ENCODE measurements at places on chromosomes 2 and 18.
A peak's percentile ranks its signal among the peaks of the same experiment; 100 is the strongest.

- DNase-seq = no peak
Observed at GRCh38 chr2:24509840-24510239, 18.8 kb downstream of the NCOA1 start.

- DNase-seq = peak; percentile 34
Observed at GRCh38 chr2:207734264-207734635, 22.8 kb downstream of the CCNYL1 start.

DNA sequence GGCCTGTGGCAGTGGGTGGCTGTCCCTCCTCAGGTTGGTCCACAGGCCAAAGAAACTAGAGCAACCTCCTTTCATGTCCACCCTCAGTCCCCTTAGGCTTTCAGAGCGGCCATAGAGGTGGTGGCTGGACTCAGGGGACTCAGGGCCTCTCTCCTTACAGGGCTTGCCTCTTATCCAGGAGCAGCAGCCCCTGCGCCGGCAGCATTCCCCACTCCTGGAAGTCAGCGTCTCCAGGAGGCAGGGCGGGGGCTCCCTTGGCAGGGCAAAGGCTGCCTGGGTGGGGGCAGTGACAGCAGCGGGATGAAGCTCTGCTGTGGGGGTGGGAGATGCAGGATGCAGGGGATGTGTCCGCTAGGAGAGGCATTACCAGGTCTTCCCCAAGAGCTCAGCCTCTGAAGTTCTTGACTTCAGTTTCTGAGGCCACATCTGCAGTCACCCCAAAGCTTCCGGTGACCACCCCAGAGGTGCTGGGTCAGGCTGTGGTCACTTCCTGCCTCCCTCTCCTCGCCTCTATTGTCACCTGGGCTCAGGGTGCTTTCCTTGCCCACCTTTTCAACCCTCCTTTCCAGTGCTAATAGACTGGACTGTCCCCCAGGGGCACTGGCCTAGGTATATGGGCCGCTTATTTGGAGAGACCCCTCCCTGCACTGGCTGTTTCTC lies 8.6 kb upstream of the GPR55 start:
- no peak for DNase-seq

GRCh38 chr2:237432484-237433092 lies 18.6 kb upstream of the COL6A3 start:
- DNase-seq = peak; percentile 100

- DNase-seq = no peak
Observed at GRCh38 chr18:56722518-56722917, 71.4 kb downstream of the WDR7 start.

DNA sequence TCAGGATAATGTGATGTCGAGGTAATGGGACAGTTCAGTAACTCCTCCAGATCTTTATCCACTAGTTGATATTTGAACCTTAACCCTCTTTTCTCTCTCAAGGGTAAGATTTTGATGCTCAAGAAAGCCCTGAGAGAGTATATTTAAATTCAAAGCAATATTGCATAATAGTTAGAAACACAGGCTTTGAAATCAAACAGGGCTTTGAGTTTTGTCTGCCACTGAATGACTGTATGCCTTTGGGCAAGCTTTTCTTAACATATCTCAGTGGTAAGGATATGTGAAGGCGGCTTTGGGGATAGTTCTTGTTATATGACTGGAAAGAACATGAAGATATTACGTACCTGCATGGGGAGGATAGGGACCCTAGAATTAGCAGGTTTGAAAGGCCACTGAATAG lies 11.1 kb downstream of the ITPRID2 start:
- peak; percentile 40 for DNase-seq

DNA sequence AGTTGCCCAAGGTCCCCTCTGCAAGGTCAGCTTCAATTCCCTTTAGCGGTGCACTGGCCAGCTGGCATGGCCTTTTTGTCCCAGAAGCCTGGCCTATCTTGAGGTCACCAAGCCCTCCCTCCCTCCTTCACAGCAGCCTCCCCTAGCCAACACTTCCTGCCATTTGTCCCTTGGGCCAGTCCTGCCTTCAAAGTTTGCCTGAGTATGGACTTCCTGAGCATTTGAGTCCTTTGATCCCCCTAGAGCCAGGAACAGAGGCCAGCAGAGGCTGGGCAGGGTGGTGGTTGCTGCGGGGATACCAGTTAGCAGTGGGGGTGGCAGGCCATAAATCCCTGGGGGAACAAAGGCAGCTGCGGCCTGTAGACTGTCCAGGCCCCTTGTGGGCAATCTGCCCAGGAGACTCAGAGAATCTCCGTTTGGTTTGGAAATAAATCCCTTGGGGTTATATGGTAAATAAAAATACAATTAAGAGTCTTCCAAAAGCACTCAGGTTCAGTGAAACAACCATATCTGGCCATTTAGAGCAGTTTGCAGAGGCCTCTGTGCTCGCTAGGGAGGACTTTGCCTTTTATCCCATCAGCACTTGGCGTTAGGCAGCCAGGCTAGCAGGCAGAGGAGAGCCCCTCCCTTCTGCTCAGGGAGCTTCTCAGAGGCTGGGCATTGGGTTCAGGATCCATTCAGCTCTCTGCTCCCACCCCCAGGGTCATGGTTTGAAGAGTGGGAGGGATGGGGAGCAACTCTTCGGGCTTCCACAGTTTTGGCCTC lies 3.1 kb upstream of the HES6 start:
- DNase-seq = peak; percentile 56

DNA sequence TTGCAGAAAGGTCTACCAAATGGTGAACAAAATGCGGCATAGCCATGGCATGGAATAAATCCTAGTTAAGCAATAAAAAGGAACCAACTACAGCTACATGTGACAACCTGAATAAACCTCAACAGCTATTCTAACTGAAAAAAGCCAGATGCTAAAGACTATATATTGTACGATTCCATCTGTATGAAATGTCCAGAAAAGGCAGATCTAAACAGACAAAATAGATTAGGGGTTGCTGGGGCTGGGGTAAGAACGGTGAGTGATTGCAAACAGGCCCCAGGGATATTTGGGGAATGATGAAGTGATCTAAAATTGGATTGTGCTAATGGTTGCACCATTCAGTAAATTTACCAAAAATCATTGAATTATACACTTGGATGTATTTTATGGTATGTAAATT lies 2.8 kb downstream of the CCDC68 start:
- DNase-seq = no peak

GRCh38 chr2:67295406-67295805 lies 101.7 kb upstream of the ETAA1 start:
- DNase-seq = no peak

GRCh38 chr18:80198391-80198790 lies 48.9 kb downstream of the PARD6G start:
- DNase-seq = no peak

- no peak for DNase-seq
Observed at GRCh38 chr2:64924170-64924934, 64.8 kb upstream of the SLC1A4 start.

DNA sequence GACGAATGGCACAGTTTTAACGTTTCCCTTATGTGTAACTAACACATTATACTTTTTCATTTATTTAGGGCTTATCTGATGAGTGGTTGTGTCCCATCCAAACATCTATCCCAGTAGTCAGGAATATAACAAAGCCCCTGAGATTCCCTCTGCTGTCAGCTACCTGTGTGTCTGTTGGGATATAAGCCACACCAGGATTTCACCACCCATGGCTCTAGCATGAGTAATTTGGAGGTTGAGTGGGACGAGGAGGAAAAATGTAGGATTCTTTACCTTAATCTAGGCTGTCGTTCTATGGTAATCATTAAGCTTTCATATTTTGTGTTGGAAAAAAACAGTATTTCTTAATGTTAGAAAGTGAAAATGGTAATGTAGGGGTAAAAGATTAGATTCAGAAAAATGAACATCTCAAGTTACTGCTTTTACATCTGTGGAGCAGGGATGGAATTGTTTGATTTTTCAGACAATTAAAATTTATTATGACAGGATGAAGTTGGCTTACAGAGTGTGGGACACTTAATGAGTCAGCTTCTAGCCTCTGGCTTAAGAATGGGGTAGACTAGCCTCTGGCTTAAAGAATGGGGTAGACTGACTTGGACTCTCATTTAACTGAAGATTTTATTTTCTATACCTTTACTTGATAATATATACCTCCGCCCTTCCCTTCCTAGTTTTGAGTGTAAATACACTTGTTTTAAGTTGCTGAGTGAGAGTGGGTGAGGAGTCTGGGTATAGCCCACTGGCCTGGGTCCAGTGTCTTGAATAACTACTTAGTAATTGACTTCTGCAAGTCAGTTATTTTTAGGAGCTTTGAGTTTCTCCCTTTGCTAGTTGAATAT lies 88.5 kb upstream of the RANBP2 start:
- DNase-seq = peak; percentile 59

DNA sequence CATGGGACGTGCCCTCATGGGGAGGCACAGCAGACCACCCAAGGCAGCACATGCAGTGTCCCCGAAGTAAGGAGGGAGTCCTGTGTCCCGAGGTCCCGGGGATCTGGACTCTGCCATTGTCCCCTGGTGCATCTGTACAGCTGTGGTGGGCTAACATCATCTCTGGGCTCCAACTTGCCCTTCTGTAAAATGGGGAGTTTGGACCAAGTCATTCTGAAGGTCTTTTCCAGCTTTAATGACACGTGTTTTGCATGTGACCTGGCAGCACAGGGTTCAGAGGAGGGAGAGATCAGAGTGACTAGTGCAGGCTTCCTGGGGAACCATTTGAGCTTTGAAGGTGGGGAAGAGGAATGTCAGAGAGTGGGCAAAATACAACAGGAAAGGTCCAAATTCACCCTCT lies 21.5 kb downstream of the ITM2C start:
- DNase-seq = no peak

- DNase-seq = no peak
Observed at GRCh38 chr2:9212010-9212635, 5.5 kb downstream of the ASAP2 start.

- no peak for DNase-seq
Observed at GRCh38 chr2:160208655-160209515, 8.8 kb upstream of the ITGB6 start.

DNA sequence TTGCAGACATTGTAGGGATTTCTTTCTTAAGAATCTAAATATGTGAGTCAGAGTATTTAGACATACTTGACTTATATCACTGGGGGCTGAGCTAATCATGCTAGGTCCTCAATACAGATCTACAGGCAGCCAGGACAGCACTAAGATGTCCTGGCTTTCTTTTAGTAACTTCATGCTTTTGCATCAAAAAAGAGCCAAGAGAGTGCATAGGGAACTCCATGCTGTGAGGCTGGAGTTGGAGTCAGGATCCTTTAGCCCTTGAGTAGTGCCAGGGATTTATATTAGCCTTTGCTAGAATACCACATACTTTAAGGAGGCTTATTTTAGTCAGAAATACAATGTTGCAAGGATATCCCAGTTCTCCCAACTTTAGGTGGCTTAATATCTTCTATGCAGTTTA lies 289.7 kb downstream of the CCDC85A start:
- no peak for DNase-seq

- peak; percentile 98 for DNase-seq
Observed at GRCh38 chr2:204452464-204453023, 92.7 kb upstream of the PARD3B start.

- DNase-seq = peak; percentile 46
Observed at GRCh38 chr18:3323900-3324299, 62.0 kb downstream of the MYL12B start.

- no peak for DNase-seq
Observed at GRCh38 chr2:240983996-240984498, 14.4 kb upstream of the SNED1 start.

- DNase-seq = no peak
Observed at GRCh38 chr2:1678609-1679008, 65.7 kb downstream of the PXDN start.

GRCh38 chr18:398935-399630 lies 101.4 kb downstream of the COLEC12 start:
- peak; percentile 57 for DNase-seq

DNA sequence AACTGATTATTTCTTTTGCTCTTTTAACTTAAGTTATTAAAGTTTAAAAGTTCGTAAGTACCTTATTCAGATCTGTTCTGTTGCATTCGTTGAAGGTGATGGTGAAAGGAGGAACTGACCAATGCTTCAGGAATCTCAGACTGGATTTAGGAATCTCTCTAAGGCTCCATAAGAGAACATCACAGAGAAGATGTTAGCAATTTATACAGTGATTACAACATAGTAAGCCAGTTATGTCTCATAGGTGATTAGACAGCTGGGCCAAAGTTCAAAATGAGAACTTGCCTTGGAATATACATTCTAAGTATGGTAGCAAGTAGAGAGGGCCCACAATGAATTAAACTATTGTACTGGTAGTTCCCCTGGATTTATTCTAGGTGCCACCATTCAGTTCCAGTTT lies 3.2 kb downstream of the MARS2 start:
- DNase-seq = peak; percentile 44

GRCh38 chr18:9950289-9951016 lies 36.6 kb downstream of the VAPA start:
- DNase-seq = peak; percentile 43

- DNase-seq = no peak
Observed at GRCh38 chr2:24730481-24730880, 62.7 kb downstream of the PTRHD1 start.

DNA sequence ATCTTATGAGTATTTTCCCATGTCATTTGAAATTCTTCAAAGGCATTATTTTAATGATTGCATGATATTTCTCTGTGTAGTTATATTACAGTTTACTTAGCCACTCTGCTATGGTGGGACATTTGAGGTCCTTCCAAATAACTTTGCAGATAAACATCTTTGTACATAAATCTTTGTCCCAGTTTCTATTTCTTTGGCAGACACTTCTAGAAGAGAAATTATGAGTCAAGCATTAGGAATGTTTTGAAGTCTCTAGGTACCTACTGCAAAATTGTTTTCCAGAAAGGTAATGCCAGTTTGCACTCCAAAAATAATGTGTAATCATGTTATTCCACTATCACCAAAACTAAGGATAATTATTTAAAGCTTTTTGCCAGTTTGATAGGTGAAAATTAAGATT lies 149.7 kb downstream of the EN1 start:
- peak; percentile 66 for DNase-seq

All from RPMI7951 (cell line).